ENCODE measurements at places on chromosomes 6 and 20.

- DNase-seq = no peak
- no peaks in the 10 kb centered on the region for H3K27me3 ChIP-seq
- peaks cover 18% of the 10 kb centered on the region for H3K4me1 ChIP-seq
- H3K4me3 ChIP-seq = no peak overlapping the region
- H3K36me3 ChIP-seq = peaks cover 5% of the 10 kb centered on the region
- peak overlapping the region; percentile 57 for H3K27ac ChIP-seq
These were observed 117.5 kb downstream of the RIN2 start for GRCh38 chr20:19875376-19876221.

DNA sequence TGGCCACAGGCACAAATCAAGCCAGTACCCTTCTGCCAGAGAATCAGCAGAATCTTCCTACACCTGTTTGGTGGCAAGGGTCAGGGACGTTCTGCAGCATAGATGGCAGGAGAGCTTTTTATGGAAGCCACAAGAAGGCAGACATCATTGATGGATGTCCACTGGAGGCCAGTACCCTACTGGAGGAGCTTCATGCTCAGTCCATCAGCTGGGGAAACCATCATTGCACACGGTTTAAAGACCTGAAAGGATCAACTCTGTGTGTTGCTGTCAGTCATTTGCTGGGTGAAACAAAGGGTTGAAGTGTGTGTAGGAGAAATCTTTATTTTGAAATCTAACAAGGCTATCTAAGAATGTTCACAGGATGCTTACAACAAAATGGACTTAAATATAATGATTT lies 158.9 kb upstream of the SASH1 start:
- H3K27me3 ChIP-seq = no peaks in the 10 kb centered on the region
- H3K27ac ChIP-seq = no peak overlapping the region
- H3K36me3 ChIP-seq = no peaks in the 10 kb centered on the region
- DNase-seq = no peak
- H3K4me3 ChIP-seq = no peak overlapping the region

GRCh38 chr6:158242071-158242606 lies 70.1 kb upstream of the TULP4 start:
- H3K27me3 ChIP-seq = no peaks in the 10 kb centered on the region
- H3K27ac ChIP-seq = peak overlapping the region; percentile 28
- peaks cover 5% of the 10 kb centered on the region for H3K36me3 ChIP-seq
- DNase-seq = no peak
- no peak overlapping the region for H3K4me3 ChIP-seq

- DNase-seq = no peak
- peaks cover 38% of the 10 kb centered on the region for H3K36me3 ChIP-seq
- H3K4me3 ChIP-seq = no peak overlapping the region
- H3K27me3 ChIP-seq = no peaks in the 10 kb centered on the region
- H3K4me1 ChIP-seq = no peaks in the 10 kb centered on the region
- no peak overlapping the region for H3K27ac ChIP-seq
These were observed 112.8 kb downstream of the ZMYND8 start for GRCh38 chr20:47243532-47244305.

DNA sequence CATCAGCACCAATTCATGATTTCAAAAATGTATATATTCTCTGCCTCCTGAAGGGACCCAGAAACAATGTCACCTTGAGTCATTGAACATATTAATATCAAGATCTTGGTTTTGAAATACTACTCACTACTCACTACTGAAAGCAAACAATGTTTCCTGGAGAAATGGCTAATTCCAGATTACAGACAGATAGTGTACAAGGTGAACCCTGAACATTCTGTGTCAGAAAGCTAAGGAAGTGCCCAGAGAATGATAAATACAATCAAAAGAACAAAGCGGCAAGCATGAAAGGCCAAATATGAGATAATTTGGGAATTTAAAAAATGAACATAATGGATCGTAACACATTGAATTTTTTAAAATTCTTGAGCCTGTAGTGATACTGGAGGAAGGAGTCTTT lies 101.5 kb upstream of the TENT5A start:
- no peak for DNase-seq
- H3K27ac ChIP-seq = no peak overlapping the region
- H3K36me3 ChIP-seq = no peaks in the 10 kb centered on the region
- H3K4me1 ChIP-seq = no peaks in the 10 kb centered on the region
- no peaks in the 10 kb centered on the region for H3K27me3 ChIP-seq
- H3K4me3 ChIP-seq = no peak overlapping the region

- H3K27ac ChIP-seq = no peak overlapping the region
- DNase-seq = no peak
- H3K4me3 ChIP-seq = no peak overlapping the region
- no peaks in the 10 kb centered on the region for H3K36me3 ChIP-seq
- no peaks in the 10 kb centered on the region for H3K27me3 ChIP-seq
These were observed 70.0 kb upstream of the AHI1 start for GRCh38 chr6:135567375-135568083.

DNA sequence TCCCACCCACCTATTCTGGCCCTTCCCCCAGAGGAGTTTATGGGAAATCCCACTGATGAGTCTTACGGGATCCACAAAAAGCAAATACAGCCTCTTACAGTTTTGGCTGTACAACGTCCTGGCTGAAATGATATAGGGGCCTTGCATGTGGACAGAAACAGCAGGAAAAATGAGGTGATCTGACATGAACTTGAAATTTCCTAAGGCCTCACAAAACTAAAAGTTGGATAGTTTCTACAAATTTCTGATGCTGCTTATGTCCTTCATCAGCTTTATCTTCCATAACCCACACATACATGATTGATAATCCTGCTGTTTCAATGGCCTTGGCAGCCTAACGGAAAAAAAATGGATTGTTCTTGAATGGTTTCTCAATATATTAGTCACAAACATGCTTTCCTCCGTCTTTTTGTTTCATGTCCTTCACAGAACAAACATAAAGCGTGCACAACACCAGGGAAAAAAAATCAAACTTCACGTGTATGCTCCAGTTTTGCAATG lies 118.8 kb downstream of the BMP5 start:
- no peak for DNase-seq
- peaks cover 65% of the 10 kb centered on the region for H3K36me3 ChIP-seq
- no peaks in the 10 kb centered on the region for H3K4me1 ChIP-seq
- no peak overlapping the region for H3K4me3 ChIP-seq
- no peaks in the 10 kb centered on the region for H3K27me3 ChIP-seq
- peak overlapping the region; percentile 42 for H3K27ac ChIP-seq

- no peaks in the 10 kb centered on the region for H3K27me3 ChIP-seq
- H3K4me1 ChIP-seq = no peaks in the 10 kb centered on the region
- H3K36me3 ChIP-seq = no peaks in the 10 kb centered on the region
- H3K27ac ChIP-seq = no peak overlapping the region
- H3K4me3 ChIP-seq = no peak overlapping the region
These were observed 42.3 kb downstream of the STK4 start for GRCh38 chr20:45008521-45009049.

DNA sequence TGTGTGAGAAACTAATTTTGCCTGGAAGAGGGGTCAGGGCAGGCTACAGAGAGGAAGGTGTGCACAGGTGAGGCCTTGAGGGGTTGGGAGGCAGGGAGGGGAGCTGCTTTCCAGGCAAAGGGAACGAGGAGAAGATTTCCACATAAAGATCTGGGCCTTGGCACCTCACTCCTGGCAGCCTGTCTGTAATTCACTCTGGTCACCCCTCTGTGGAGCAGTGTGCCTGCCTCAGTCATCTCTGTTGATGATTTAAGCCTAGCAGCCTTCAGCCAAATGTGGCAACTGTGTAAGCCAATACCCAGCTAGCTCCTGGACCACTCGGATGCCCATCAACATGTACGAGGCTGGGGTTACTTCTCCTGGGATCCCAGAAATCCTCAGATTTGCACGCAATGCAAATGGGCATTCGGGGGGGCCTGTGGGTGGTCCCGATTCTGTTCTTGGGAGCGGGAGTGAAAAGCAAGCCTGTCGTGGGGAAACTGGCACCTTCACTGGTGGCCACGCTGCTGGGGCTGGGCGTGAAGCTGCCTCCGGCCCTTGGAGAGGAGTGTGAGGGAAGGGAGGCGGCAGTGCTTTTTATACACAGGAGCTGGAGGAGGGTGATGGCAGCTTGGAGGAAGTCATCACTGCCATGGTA lies 360.4 kb downstream of the ZFAND3 start:
- H3K4me1 ChIP-seq = peaks cover 10% of the 10 kb centered on the region
- H3K4me3 ChIP-seq = no peak overlapping the region
- H3K36me3 ChIP-seq = no peaks in the 10 kb centered on the region
- H3K27ac ChIP-seq = no peak overlapping the region

- no peak for DNase-seq
- H3K4me3 ChIP-seq = no peak overlapping the region
- no peaks in the 10 kb centered on the region for H3K4me1 ChIP-seq
- peaks cover 16% of the 10 kb centered on the region for H3K27me3 ChIP-seq
These were observed 1.4 kb upstream of the RBPJL start for GRCh38 chr20:45305262-45305661.

DNA sequence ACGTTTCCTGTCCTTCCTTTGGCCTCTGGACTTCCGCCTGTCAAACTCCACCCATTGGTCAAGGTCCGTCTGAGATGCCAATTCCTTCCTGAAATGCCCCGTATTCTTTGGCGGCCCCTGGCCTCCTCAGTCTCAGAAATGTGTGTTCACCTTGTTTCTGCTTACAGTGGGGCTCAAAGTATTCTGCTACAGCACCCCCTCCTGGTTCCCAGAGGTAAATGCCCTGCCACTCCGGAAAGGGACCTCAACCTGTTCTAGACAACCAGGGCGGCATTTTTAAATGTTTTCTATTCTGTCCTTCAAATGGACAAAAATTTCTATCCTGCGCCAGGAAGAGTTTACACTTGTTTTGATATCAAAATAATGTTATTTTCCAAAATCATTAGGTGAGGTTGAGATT lies 12.1 kb upstream of the PAX1 start:
- peak; percentile 36 for DNase-seq
- peaks cover 96% of the 10 kb centered on the region for H3K27me3 ChIP-seq
- no peak overlapping the region for H3K27ac ChIP-seq
- no peak overlapping the region for H3K4me3 ChIP-seq

GRCh38 chr6:137913996-137914529 lies 47.0 kb downstream of the TNFAIP3 start:
- no peaks in the 10 kb centered on the region for H3K27me3 ChIP-seq
- H3K4me1 ChIP-seq = no peaks in the 10 kb centered on the region
- DNase-seq = no peak
- no peaks in the 10 kb centered on the region for H3K36me3 ChIP-seq
- H3K4me3 ChIP-seq = no peak overlapping the region

DNA sequence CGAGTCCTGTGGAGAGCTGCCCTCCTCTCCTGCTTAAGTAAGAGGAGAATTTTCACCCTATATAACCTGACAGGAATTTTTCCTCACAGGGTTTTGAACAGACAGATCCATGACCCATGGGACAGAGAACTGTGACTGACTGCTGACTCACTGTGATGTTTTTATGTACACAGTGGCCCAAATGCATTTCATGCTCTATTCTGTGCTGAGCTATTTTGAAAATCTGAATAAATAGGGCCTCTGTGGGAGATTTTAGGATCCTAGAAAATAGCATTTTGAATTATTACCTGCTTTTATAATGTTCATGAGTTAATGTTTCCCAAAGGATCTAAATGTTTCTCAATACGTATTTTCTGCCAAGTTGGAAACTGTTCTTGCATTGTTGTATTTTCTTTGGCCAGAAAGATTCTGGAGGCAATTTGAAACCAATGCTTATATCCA lies 577.4 kb downstream of the HTR1B start:
- H3K4me3 ChIP-seq = no peak overlapping the region
- H3K27me3 ChIP-seq = no peaks in the 10 kb centered on the region
- no peak overlapping the region for H3K27ac ChIP-seq
- no peaks in the 10 kb centered on the region for H3K36me3 ChIP-seq
- DNase-seq = peak; percentile 50
- no peaks in the 10 kb centered on the region for H3K4me1 ChIP-seq

DNA sequence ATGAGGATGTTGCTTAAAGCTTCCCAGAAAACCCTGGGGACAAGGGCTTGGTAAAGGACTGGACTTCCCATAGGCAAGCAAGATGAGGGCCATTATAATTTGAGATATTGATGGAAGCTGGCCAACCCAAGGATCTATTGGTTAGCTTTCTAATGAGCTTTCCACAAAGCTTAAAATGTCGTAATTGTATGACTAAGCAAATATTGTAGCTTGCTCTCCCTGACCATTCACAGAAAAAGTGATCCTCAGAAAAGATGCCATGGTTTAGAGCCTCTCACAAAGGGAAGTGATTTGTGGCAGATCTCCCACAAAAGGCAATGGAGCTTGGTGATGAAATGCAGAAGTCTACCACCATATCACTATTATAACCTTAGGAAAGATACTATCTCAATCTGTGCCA lies 13.6 kb downstream of the IL17F start:
- no peaks in the 10 kb centered on the region for H3K4me1 ChIP-seq
- H3K36me3 ChIP-seq = no peaks in the 10 kb centered on the region
- no peak overlapping the region for H3K4me3 ChIP-seq

- no peak overlapping the region for H3K4me3 ChIP-seq
- no peak for DNase-seq
- H3K27me3 ChIP-seq = no peaks in the 10 kb centered on the region
- H3K27ac ChIP-seq = no peak overlapping the region
- H3K36me3 ChIP-seq = peaks cover 39% of the 10 kb centered on the region
These were observed 50.7 kb downstream of the FAM8A1 start for GRCh38 chr6:17650656-17651309.

- no peaks in the 10 kb centered on the region for H3K4me1 ChIP-seq
- no peak overlapping the region for H3K4me3 ChIP-seq
- no peaks in the 10 kb centered on the region for H3K36me3 ChIP-seq
- peak; percentile 26 for DNase-seq
These were observed 4.9 kb upstream of the ZFP57 start for GRCh38 chr6:29685718-29686326.

- no peak for DNase-seq
- no peaks in the 10 kb centered on the region for H3K27me3 ChIP-seq
- H3K4me1 ChIP-seq = peaks cover 10% of the 10 kb centered on the region
- H3K36me3 ChIP-seq = no peaks in the 10 kb centered on the region
- H3K27ac ChIP-seq = no peak overlapping the region
These were observed 10.6 kb upstream of the IFT52 start for GRCh38 chr20:43579861-43580793.

GRCh38 chr6:146111881-146112450 lies 83.1 kb downstream of the GRM1 start:
- H3K4me3 ChIP-seq = no peak overlapping the region
- H3K27me3 ChIP-seq = no peaks in the 10 kb centered on the region
- H3K4me1 ChIP-seq = no peaks in the 10 kb centered on the region
- H3K27ac ChIP-seq = no peak overlapping the region
- no peaks in the 10 kb centered on the region for H3K36me3 ChIP-seq

GRCh38 chr20:574297-574942 lies 30.8 kb upstream of the CSNK2A1 start:
- no peak overlapping the region for H3K27ac ChIP-seq
- no peak overlapping the region for H3K4me3 ChIP-seq
- H3K27me3 ChIP-seq = no peaks in the 10 kb centered on the region
- no peak for DNase-seq
- H3K36me3 ChIP-seq = no peaks in the 10 kb centered on the region
- H3K4me1 ChIP-seq = peaks cover 5% of the 10 kb centered on the region

GRCh38 chr6:17015551-17016381 lies 86.1 kb upstream of the STMND1 start:
- peak; percentile 68 for DNase-seq
- H3K4me3 ChIP-seq = no peak overlapping the region
- no peak overlapping the region for H3K27ac ChIP-seq

All from cardiac muscle cell (in vitro differentiated cells and primary cell).